ENCODE measurements at places on chromosomes 16 and 17. TPM values are rescaled to one million over a fixed set of nuclear protein-coding genes. Genes with fewer than 3 reads are reported as not detected.

Gene CD300E
- total RNA-seq = 0.52 TPM

Gene KRT13
- not detected for total RNA-seq

Gene BAHCC1
- total RNA-seq = 8.4 TPM

Gene CDH13
- 20.9 TPM for total RNA-seq

Gene TPSG1
- total RNA-seq = not detected

Gene KRTAP4-1
- total RNA-seq = not detected

Gene ST6GALNAC1
- total RNA-seq = not detected

Gene AATK
- total RNA-seq = 10.4 TPM

Gene PARD6A
- 0.52 TPM for total RNA-seq

Gene CLDN9
- not detected for total RNA-seq

Gene NT5M
- total RNA-seq = 4.2 TPM

Gene STH
- not detected for total RNA-seq

Gene PRR11
- total RNA-seq = 1.6 TPM

Gene SLC16A6
- total RNA-seq = 1.0 TPM

Gene GAST
- total RNA-seq = not detected

Gene PYCARD
- 27.1 TPM for total RNA-seq

Gene CTRB1
- not detected for total RNA-seq

Gene CHST4
- total RNA-seq = not detected

Gene SEZ6L2
- 2.1 TPM for total RNA-seq

Gene HSD11B2
- 2.6 TPM for total RNA-seq

Gene ARHGAP23
- 25.6 TPM for total RNA-seq

Gene ELOB
- total RNA-seq = 178 TPM

Gene TAT
- total RNA-seq = not detected

Gene SPPL2C
- not detected for total RNA-seq

Gene TBC1D3
- total RNA-seq = not detected
